Activated CD8-positive, alpha-beta T cell treated with anti-CD3 and anti-CD28 coated beads, Interleukin-2, amount 10 ng/mL, durations not matched to agents 7 days and 5 days (primary cell): ENCODE measurements at places on chromosomes 2 and 18. TPM values are rescaled to one million over a fixed set of nuclear protein-coding genes. Genes with fewer than 3 reads are reported as not detected.

DNA sequence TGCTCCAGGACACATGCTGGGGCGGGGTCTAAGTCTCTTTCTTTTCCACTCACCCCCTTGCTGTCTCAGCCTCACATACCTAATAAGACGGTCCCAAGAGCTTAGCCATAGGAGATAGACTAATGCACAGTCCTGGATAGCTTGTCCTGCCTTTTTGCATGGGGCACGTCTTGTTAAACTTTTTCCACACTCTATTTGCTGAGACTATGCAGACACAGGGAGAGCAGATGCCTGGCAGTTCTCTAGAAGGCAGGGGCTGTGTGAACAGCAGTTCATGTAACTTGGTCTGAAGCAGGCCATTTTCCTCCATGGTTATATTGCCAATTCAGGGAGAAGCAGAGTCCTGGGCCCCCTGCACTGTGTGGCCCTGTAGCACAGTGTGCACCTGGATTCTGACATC lies 142.1 kb downstream of the SEPTIN10 start:
- H3K4me1 ChIP-seq: peaks cover 12% of the 10 kb centered on the region
- no peaks in the 10 kb centered on the region for H3K36me3 ChIP-seq

- peaks cover 21% of the 10 kb centered on the region for H3K27me3 ChIP-seq
- H3K27ac ChIP-seq: no peak overlapping the region
- H3K4me3 ChIP-seq: no peak overlapping the region
- no peaks in the 10 kb centered on the region for H3K4me1 ChIP-seq
These were observed 194.1 kb upstream of the FANCL start for GRCh38 chr2:58435246-58435645.

DNA sequence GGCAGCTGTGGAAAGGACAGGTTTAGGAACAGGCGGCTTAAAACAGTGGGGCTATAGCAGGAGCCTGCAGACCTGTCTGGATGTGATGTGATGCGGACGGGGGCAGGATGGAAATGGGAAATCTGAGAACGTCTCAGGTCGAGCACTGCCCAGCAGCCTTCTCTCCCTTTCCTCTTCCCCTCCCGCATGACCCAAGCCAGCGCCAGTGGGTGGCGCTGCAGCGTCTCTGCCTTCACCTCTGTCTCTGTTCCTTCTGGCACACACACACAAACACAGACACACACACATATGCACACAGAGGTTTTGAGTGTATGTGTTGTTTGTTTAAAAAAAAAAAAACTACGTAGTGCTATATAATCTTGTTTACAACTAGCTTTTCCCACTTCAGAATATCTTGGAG lies 82.0 kb upstream of the SLC66A3 start:
- peak; percentile 22 for DNase-seq
- no peaks in the 10 kb centered on the region for H3K36me3 ChIP-seq
- H3K27ac ChIP-seq: no peak overlapping the region
- H3K4me3 ChIP-seq: no peak overlapping the region

MARCHF4 gene
- total RNA-seq: not detected

- H3K27me3 ChIP-seq: no peaks in the 10 kb centered on the region
- peak overlapping the region; percentile 43 for H3K4me3 ChIP-seq
- peaks cover 87% of the 10 kb centered on the region for H3K4me1 ChIP-seq
- H3K36me3 ChIP-seq: peaks cover 85% of the 10 kb centered on the region
These were observed 8.4 kb downstream of the CASP10 start for GRCh38 chr2:201191132-201191875.

GRCh38 chr2:40243581-40244187 lies 208.2 kb downstream of the SLC8A1 start:
- no peaks in the 10 kb centered on the region for H3K36me3 ChIP-seq
- no peaks in the 10 kb centered on the region for H3K27me3 ChIP-seq
- no peak overlapping the region for H3K27ac ChIP-seq
- H3K4me1 ChIP-seq: no peaks in the 10 kb centered on the region
- no peak overlapping the region for H3K4me3 ChIP-seq

ADGRF3 gene
- 5.8 TPM for total RNA-seq

MTA3 gene
- 33.4 TPM for total RNA-seq

DNA sequence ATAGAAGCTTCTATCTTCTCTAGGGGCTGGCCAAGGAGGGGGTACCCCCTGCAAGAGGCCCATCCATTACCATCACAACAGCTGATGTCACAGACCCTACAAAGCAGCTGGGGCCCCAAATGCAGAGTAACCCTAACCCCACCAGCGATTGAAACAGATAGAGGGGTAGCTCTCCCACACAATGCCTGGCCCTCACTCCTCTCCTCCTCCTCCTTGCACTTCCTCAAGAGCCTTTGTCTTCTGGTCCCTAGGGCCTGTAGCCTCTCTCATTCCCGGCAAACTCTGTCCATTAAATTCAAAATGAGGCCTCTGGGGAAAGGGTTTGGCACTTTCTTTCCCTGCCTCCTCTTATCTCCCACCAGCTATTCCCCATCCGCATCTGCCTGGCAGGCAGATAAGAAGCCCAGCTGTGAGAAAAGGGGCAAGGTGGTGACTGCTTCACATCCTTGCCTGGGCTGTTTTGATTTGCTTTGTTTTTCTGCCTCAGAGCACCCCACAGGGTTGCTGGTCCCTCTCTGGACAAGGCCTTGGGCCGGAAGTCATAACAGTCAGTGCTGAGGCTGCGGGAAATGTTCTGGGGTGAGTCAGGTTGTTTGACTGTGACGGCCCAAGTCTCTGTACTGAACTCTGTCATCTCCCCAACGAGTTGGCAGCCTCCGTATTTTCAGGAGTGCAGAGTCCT lies 26.1 kb upstream of the CYP26B1 start:
- H3K4me1 ChIP-seq: peaks cover 4% of the 10 kb centered on the region
- H3K36me3 ChIP-seq: no peaks in the 10 kb centered on the region
- no peak for DNase-seq
- no peak overlapping the region for H3K4me3 ChIP-seq
- H3K27me3 ChIP-seq: no peaks in the 10 kb centered on the region
- no peak overlapping the region for H3K27ac ChIP-seq

GRCh38 chr18:59685501-59685900 lies 11.7 kb downstream of the CCBE1 start:
- DNase-seq: no peak
- no peak overlapping the region for H3K27ac ChIP-seq
- no peaks in the 10 kb centered on the region for H3K36me3 ChIP-seq
- H3K27me3 ChIP-seq: peaks cover 6% of the 10 kb centered on the region

DNA sequence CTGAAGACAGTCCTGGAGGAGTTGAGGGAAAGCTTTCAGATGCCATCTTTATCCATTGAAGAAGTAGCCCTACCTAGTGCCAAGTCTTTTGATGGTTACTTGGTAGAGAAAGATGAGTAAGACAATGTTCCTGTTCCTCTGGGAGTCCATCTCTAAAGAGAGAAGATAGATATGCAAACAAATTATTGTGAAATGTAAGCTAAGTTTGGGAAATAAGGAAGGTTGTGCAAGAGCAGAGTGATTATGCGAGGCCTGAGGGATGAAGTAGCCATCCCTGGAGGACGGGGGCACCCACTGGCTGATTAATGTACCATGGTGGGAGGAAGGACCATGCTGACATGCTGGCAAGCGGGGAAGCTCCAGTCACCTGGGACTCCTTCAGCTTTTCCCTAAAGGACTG lies 994 bp upstream of the DTNA start:
- H3K27me3 ChIP-seq: no peaks in the 10 kb centered on the region
- H3K27ac ChIP-seq: no peak overlapping the region
- H3K4me3 ChIP-seq: no peak overlapping the region
- H3K36me3 ChIP-seq: no peaks in the 10 kb centered on the region
- DNase-seq: no peak

PID1 gene
- total RNA-seq: not detected

DNA sequence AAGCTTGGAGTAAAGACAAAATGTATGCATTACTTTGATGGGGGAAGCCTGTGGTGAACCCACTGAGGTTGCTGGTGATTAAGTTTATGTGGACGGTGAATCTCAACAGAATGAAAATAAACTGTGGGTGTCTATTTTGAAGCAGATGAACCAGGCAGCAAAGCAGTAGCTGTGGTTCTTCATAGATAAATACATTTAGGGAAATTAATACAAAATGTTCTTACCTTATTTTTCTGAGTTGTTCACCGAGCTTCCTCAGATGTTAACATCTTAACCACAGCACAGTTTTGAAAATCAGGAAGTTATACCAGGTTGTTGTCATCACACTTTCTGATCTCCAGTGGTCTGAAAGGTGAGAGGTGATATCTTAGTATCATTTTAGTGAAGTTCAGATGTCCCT lies 53.9 kb downstream of the NCK2 start:
- H3K36me3 ChIP-seq: peaks cover 38% of the 10 kb centered on the region
- peaks cover 90% of the 10 kb centered on the region for H3K4me1 ChIP-seq
- peak; percentile 68 for DNase-seq
- peak overlapping the region; percentile 71 for H3K4me3 ChIP-seq

- H3K27me3 ChIP-seq: peaks cover 20% of the 10 kb centered on the region
- DNase-seq: no peak
- no peak overlapping the region for H3K4me3 ChIP-seq
- H3K27ac ChIP-seq: no peak overlapping the region
These were observed 8.5 kb downstream of the ATP6V1B1 start for GRCh38 chr2:70944111-70944690.

SLC11A1 gene
- 0.21 TPM for total RNA-seq

DNA sequence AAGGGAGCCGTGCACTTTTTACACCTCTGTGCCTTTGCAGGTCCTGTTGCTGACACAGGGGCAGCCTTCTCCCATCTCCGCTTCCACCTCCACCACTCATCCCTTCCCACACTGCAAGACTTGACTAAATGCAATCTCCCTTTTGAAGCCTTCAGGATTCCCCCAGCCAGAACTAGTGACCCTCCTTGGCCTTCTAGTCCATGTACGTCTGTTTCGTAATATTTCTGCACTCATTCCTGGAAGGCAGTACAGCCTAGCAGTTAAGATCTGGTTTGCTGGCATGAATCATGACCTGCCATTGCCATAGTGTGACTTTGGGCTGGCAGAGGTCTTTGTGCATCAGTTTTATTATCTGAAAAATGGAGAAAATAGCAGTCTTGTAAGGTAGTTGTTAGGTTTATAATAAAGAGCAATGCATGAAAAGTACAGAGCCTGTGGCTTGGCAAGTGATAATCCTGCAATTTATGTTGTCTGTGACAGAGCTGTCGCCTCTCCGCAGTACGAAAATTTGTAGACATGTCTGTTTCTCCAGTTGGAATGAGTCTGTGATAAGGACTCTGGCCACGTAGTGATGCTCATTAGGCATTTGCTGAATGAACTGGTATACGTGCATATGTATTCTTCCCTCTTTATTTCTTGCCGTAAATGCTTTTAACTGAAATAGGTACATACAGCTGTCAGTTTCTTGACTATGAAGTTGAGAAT lies 36.7 kb downstream of the NCK2 start:
- peak overlapping the region; percentile 72 for H3K27ac ChIP-seq
- no peak overlapping the region for H3K4me3 ChIP-seq
- H3K36me3 ChIP-seq: peaks cover 40% of the 10 kb centered on the region
- no peaks in the 10 kb centered on the region for H3K27me3 ChIP-seq
- H3K4me1 ChIP-seq: peaks cover 90% of the 10 kb centered on the region

UGT1A3 gene
- total RNA-seq: not detected

- H3K4me1 ChIP-seq: no peaks in the 10 kb centered on the region
- no peaks in the 10 kb centered on the region for H3K27me3 ChIP-seq
- H3K27ac ChIP-seq: no peak overlapping the region
- no peaks in the 10 kb centered on the region for H3K36me3 ChIP-seq
These were observed 309.9 kb upstream of the ZNF521 start for GRCh38 chr18:25661831-25662230.

DNA sequence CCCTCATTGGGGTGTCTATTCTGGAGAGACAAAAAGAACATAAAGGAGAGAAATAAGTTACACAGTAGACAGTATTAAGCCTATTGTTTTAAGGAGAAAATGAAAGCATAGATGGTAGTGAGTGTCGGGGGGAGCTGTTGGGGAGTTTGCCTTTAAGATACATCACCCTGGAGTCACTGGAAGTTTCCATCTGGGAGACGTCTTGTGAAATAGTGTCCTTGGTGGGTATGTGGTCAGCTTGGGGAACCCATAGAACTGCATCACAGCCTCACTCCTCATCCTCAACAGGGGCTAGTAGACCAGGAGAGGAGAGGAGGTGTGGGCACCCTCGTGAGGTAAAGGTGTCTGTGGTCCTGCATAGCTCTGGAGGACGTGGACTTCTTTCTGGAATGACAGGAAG lies 60.6 kb downstream of the RNF144A start:
- peaks cover 79% of the 10 kb centered on the region for H3K36me3 ChIP-seq
- no peak for DNase-seq
- H3K27me3 ChIP-seq: no peaks in the 10 kb centered on the region

- no peak overlapping the region for H3K4me3 ChIP-seq
- peaks cover 41% of the 10 kb centered on the region for H3K36me3 ChIP-seq
- DNase-seq: no peak
- no peak overlapping the region for H3K27ac ChIP-seq
These were observed 85.1 kb downstream of the UGP2 start for GRCh38 chr2:63926815-63927214.

MZT2A gene
- 191 TPM for total RNA-seq

HNMT gene
- total RNA-seq: not detected

DNA sequence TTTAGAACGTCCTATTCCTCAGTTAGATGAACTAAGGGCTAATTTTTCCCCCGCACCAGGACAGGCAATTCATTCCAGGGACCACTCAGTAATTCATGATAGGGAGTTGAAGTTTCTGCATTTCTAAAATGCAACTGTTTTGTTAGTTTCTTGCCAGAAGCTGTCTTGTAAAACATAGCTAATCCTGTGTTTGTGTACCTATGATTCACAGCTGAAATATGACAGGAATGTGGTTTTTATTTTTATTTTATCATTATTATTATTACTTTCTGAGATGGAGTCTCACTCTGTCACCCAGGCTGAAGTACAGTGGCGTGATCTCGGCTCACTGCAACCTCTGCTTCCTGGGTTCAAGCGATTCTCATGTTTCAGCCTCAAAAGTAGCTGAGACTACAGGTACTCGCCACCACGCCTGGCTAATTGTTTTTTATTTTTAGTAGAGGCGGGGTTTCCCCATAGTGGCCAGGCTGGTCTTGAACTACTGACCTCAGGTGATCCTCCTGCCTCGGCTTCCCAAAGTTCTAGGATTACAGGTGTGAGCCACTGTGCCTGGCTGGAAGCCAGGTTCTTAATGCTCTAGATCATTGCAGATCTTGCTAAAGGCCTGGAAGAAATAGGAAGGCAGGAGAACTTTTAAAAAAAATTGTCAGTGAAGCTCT lies 154.8 kb upstream of the FHL2 start:
- DNase-seq: no peak
- H3K36me3 ChIP-seq: no peaks in the 10 kb centered on the region
- H3K4me1 ChIP-seq: no peaks in the 10 kb centered on the region
- no peak overlapping the region for H3K27ac ChIP-seq
- H3K27me3 ChIP-seq: peaks cover 35% of the 10 kb centered on the region

ATP6V1C2 gene
- total RNA-seq: not detected

GRCh38 chr2:62040926-62041325 lies 135.5 kb downstream of the COMMD1 start:
- no peak overlapping the region for H3K4me3 ChIP-seq
- DNase-seq: no peak
- no peak overlapping the region for H3K27ac ChIP-seq
- H3K36me3 ChIP-seq: peaks cover 17% of the 10 kb centered on the region
- H3K27me3 ChIP-seq: no peaks in the 10 kb centered on the region
